NB4 (cell line): ENCODE measurements at places on chromosomes 13 and 19.

GRCh38 chr19:30071871-30072270 lies 129.8 kb downstream of the URI1 start:
- DNase-seq = no peak

DNA sequence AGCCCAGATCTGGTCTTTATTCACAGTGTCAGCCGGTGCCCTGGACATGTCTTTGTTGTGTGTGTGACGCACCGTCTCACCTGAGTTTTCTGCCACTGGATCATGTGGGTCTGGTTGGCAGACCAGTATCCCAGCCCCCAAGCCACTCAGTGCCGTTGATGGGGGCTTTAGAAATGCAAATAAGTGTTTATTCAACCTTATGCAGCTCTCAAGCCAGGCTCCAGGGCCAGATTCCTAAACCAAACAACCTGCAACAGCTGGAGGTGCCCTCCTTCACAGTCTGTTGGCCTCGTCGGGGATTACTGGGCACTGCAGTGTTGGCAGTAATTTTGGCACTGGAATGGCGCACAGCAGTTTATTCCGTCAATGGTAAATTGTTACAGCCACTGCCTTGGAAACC lies 21.6 kb downstream of the FAM124A start:
- no peak for DNase-seq

DNA sequence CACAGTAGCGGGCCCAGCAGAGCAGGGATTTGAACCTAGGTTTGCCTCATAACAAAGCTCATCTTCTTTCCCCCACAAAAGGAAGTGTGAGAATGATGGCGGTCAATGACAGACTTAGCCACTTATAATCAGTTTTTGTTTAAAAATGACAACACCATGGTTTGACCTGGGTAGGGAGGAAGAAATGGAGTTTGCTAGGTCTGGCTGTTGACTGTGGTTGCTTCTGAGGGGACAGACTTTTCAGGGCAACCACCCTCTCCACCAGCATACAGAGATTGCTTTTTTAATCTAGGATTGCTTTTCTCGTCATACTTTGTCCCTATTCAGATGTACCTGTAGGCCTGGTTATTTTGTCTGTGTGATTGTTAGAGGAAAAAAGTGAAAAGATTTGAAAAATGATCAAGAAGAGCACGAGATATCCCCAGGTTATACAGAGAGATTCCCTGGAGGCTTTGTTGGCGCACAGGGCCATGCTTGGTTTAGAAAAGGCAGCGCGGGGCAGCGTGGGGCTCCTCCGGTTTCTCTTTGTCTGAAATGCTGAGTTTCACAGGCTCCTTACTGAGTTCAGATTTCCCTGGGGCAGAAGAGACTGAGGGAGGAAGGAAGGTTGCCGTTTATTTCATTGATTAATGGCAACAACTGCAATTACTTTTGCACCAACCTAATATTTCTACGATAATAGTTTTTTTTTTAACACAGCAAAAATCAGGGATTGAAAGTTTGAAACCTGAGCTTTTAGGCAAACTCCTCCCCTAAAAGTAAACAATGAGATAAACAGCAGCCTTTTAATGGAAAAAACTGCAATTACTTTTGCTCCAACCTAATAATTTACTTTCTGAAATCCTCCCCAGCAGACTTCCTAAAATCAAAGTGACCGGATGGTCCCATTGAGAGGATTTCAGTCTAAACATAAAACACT lies 97.0 kb upstream of the RNF113B start:
- no peak for DNase-seq

DNA sequence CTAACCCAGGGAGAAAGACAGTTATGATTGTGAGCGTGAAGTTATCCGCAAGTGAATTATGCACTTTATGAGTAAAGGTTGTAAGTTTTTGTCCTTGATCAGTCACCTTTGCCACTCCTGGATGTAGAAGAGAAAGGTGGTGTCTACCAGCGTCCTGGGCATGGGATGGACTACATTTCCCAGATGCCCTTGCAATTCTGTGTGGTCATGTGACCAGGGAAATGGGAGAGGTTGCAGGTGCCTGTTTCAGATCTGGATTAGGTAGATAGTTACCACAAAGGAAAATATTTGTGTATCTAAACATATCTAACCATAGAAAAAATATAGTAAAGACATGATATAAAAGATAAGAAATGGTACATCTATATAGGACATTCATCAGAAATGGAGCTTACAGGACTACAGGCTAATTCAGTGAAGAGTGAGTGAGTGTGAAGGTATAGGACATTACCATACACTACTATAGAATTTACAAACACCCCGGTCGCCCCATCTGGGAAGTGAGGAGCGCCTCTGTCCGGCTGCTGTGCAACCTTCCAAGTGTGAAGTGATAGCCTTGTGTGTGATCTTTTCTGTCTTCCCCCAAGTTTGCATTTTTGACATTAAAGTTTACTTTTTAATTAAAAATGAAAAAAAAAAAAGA lies 51.6 kb upstream of the CACNA1A start:
- DNase-seq = no peak

- DNase-seq = no peak
Measured at GRCh38 chr13:108940121-108940520, 310.7 kb downstream of the MYO16 start.
